ENCODE measurements at places on chromosomes 3 and 15.

DNA sequence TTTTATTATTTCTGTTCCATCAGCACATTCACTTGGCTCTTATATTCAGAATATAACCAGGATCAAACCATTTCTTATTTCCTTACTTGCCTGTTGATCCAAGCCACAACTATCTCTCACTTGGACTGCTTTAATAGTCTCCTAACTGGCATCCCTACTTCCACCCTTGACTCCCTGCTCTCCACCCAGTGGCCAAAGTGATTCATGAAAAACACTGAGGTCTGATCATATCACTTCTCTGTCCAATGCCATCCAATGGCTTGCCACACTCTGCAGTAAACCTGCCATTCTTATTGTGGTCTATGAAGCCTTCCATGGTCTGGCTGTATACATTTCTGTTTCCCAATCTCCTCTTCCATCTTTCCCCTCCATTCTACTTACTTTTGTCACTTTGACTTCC, 576.1 kb downstream of the PDCD6IP start:
- DNase-seq: no peak

DNA sequence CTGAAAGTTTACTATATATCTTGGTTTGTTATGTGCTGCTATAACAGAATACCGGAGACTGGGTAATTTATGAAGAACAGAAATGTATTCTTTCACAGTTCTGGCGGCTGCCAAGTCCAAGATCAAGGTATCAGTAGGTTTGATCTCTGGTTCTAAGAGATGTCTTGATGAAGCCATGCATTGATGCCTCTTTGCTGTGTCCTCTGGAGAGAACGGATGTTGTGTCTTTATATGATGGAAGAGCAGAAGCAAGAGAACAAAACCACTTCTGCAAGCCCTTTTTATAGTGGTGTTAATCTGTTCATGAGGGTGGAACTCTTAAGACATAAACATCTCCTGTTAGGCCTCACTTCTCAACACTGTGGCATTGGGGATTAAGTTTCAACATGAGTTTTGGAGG, 62.7 kb downstream of the TCF12 start:
- DNase-seq: no peak

- DNase-seq: no peak
Observed at GRCh38 chr15:37788330-37788729, 146.1 kb upstream of the TMCO5A start.

DNA sequence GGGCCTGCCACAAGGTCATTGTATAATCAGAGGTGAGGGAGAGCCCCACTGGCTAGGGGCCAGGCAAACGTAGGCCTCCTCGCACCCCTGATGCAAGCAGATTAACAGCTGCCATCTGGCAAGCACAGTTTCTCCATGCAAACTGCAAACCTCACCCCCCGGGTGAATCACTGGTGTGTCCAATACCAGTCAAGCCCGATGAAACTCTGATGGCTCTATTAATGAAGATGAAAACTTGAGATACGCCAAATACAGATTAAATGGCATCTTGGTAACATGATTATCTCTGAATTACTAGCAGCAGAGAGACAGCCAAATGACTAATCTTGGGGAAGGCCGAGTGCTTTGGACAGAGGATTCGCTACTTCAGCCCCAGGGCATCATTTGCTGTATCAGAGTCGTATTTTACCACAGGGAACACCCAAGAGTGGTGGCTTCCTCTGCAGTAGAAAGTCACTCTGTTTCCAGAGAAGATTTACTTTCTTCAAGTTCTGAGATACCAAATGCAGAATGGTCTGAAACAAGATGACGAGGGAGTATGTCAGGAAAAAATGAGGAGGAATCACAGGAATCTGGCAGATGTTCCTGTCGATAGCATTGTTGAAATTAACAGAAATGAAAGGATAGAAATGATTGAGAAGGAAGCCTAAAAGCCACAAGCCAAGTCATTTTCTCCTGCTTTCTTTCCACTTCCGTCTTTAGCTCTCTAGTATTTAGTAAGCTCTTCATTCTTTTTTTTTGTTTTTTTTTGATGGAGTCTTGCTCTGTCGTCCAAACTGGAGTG, 96.2 kb upstream of the NR2F2 start:
- DNase-seq: no peak

GRCh38 chr3:177517906-177518305, 320.6 kb upstream of the TBL1XR1 start:
- no peak for DNase-seq

- DNase-seq: no peak
Observed at GRCh38 chr3:156250550-156250949, 130.2 kb downstream of the KCNAB1 start.

GRCh38 chr3:114803042-114803695, 343.9 kb downstream of the ZBTB20 start:
- no peak for DNase-seq

- DNase-seq: no peak
Observed at GRCh38 chr3:82796765-82797164, 1035.3 kb upstream of the GBE1 start.

DNA sequence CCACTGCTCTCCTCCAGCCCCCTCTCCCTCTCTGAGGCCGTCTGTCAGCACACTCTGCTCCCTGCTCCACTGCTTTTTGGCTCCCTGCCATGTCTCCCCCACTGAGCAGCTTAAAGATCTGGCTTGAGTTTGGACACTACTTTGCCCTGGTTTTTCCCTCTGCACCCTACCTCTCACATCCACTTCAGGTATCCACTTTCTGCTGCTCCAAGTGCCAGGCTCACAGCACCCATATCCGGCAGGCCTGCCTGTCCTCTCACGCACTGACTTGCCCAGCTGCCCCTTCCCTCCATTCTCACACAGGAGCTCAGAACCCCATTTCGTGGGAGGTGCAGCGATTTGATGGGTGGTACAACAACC, 3.7 kb downstream of the DUOX1 start:
- no peak for DNase-seq

GRCh38 chr3:38471260-38471857, 17.7 kb downstream of the ACVR2B start:
- no peak for DNase-seq

GRCh38 chr3:37174532-37175126, at the start of gene LRRFIP2:
Gene LRRFIP2 (minus strand): TSS chr3:37174582. CDS start chr3:37148983, 25,599 bp downstream.
- DNase-seq: no peak

DNA sequence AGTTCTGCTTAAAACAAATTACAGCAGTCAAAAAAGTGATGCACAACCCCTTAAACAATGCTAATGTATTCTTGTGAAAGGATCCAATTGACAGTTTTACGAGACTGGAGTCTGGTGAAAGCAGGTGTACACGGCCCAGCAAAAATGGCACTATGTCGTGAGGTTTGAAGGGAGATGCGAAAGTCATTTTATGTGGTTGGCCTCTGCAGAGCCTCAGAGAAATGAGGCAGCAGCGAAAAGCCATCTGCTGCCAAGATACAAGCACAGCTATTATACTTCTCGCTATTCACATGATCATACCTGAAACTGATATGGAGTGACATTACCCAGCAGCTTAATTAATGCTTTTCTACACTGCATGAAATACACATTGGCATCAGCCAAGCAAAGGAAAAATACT, 36.4 kb downstream of the MECOM start:
- no peak for DNase-seq

- DNase-seq: no peak
Observed at GRCh38 chr3:157438194-157438730, 1.6 kb downstream of the PTX3 start.

DNA sequence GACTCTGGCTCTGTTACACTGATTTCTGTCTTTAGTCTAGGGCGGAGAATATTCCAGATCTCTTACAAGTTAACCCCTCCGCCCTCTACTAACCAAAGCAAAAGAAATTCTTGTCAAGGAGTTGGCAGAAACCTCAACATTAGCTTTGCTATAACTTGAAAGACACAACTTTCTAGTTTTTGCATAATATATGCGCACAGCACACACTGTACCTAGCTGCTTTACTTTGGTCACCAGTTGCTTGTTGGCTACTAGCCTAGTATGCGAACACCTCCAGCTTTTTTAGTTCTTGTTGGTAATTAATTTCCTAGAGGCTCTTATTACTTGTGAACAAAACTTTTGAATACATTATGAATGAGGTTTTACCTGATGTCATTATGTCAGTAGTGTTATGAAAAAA, 348.8 kb upstream of the C2CD4B start:
- no peak for DNase-seq

DNA sequence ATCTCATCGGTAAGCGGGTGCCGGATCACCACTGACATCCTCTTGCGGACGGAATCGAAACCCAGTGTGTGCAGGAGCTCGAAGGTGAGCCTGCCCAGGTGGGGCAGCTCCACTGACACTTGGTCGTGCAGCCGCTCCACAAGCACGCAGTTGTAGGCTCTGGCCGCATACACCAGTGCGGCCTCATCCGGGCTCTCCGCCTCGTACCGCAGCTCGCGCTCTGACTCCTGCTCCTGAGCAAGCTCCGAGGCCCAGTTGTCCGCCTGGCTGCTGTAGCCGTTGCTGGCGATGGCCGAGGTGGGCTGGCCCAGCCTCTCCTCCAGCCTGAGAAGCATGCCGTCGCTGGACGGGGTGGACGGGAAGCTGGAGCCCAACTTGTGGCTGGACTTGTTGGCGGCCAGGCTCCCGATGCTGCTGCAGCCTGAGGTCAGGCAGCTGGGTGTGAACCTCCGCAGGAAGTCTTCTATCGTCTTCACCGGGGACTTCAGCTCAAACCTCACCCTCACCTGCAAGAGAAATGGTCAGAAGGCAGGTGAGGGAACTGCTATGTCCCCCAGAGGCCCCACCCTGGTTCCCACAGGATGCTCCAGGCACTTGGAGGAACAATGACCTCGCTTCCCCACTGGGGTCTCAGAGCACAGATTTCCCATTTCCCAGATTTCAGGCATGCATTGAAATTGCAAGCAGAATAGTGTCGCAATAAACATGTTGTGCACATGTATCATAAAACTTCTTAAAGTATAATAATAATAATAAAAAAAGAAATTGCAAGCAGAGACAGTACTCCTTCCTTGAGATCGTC, 149.2 kb downstream of the ATP10A start:
- peak; percentile 76 for DNase-seq

GRCh38 chr3:9915254-9916141, 1.4 kb upstream of the IL17RC start:
- DNase-seq: peak; percentile 89

- no peak for DNase-seq
Observed at GRCh38 chr3:128078322-128078721, 26.1 kb downstream of the SEC61A1 start.

DNA sequence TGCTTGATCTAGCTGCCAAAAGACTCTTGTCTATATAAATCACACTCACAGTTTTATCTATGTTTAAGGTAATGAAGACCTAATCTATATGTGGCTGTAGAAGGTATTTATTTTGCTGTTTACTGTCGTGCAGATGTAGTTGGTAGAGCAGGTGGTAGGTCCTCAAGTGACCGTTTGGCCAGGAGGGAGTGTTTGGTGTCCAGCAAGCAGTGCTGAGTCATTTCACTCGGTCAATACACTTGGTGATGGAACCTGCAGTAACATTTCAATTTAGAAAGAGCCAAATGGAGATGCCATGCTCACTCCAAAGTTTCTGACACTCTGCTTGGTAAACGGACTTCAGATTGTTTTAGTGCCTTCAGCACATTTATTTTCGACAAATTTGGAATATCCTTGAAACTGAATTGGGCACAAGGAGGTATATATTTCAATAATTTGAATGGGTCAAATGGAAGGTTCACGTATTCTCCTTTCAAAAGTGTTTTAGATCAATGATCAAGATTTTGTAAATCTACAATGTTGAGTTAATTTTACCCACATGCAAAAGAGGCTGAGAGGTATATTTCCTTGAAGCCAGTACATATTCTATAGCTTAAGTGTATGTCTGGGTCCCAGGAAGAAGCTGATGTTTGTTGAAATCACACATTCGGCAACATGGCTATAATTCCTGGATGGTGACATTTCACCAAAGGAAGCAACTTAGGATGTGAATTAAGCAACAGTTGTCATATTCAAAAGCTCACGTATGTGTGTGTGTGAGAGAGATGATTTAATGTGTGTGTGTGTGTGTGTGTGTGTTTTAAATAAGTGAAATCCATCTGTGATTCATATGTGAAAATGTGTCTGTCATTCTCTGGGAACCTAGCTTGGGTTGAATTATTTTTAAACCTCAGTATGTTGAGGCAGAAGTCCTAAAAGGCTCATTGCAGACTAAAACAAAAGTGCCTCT, 7.7 kb upstream of the CX3CR1 start:
- DNase-seq: no peak

GRCh38 chr3:12178091-12178820, 19.5 kb upstream of the TIMP4 start:
- DNase-seq: no peak

GRCh38 chr3:128497305-128498126, 4.5 kb upstream of the GATA2 start:
- DNase-seq: peak; percentile 86

- DNase-seq: no peak
Observed at GRCh38 chr3:59798372-59799086, 748.7 kb upstream of the CFAP20DC start.

DNA sequence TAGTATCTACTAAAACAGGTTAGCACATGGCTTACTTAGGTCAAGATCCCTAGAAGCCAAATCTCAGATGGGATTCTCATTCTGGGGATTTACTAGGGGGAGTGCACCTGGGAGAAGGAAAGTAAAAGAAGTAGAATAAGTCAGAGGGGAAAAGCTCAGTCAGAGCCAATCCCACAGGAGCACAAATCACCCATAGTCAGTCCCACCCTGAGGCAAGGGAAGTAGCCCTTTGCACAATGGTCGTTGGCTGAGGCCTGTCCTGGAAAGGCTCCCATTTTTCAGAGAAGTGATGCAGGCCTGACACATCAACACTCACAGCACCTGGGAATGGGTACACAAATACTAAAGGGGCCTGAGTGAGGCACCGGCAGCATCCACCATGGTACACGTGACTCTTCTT, 39.8 kb downstream of the SST start:
- no peak for DNase-seq

- no peak for DNase-seq
Observed at GRCh38 chr3:16665282-16665741, 60.1 kb upstream of the DAZL start.

GRCh38 chr3:14266361-14266760, 87.7 kb downstream of the LSM3 start:
- peak; percentile 51 for DNase-seq

DNA sequence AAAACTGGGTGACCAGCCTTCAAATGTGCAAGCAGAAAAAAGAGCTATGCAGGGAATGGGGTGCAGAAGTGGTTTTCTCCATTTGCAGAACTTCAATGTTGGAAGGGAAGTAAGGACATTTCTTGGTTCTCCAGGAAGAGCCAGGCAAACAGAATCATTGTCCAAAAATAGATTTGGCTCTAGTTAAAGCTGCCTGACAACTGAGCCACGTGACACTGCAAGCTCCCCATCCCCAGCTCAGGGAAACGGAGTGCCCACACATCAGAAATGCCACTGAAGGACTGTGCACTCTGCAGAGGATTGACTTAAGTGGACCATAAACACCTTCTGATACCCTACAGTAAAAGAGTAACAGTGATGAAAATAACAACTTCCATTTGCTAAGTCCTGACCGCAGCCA, 195.6 kb upstream of the NSMCE3 start:
- no peak for DNase-seq

All from spleen (tissue), 13 donors.